ENCODE measurements at places on chromosomes 1 and 21.
A peak's percentile ranks its signal among the peaks of the same experiment; 100 is the strongest.

DNA sequence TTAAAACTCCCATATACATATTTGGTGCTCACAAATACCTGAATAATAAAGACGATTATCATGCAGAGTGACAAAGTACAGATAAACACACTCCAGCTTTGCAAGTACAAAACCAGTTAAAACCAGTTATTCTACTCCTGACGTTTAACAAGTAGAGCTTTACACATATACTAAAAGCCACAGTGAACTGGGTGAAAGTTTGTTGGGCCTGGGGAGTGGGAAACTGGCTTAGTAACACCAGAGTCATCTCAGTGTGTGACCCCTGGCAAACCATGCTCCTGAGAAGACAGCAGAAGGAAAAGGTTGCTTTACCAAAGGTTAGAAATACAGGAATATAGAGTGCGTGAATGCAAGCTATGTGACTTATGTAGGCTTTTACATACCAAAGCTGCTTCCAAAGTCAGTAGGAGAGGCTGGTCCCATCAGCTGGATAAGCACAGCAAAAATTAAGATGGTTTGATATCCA is 148.1 kb downstream of the NRIP1 start:
- no peaks in the 10 kb centered on the region for H3K36me3 ChIP-seq
- H3K27ac ChIP-seq = no peak overlapping the region
- no peak for DNase-seq

DNA sequence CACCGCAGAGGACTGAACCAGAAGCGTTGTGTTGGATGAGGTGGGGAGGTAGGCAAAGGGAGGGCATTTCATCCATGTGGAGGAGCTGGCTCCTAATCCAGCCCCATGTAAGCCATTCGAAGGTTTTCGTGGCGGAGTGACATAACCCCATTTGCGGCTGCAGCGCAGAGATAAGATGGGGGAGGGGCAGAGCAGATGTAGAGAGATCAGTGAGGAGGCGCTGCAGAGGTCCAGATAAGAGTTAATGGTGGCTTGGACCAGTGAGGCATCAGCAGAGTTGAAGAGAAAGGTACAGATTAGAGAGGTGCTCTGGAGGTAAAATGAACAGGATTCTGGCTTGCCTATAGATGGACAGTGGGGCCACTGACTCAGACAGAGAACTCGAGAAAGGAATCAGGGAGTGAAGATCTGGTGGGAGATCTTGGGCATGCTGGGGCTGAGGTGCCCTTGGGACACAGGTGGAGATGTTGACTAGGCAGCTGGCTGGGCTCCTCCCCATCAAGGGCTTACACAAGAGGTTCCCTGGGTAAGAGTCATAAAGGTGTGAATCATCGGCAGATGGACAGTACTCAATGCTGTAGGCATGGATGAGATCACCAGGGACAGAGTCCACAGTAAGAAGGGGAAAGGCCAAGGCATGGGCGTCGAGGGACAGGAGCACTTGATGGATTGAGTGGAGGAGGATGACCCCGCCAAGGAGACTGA is 7.8 kb upstream of the PTPRF start:
- no peaks in the 10 kb centered on the region for H3K36me3 ChIP-seq
- H3K4me3 ChIP-seq = no peak overlapping the region
- no peak for DNase-seq
- no peaks in the 10 kb centered on the region for H3K4me1 ChIP-seq

DNA sequence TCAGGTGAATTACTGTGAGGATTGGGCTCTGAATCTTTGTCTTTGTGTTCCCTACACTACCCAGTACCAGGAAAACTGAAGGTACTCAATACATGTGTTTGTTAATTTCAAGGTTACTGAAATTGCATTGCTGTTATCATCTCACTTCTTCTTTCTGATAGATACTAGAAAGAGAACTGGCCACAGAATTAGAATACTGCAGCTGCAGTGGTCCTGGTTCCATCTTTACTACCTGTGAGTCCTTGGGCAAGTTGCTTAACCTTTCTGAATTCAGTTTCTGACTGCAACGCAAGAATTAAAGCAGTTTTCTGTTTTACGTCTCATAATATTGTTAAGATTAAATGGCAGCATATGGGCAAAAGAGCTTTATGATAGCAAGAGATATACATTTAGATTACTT is 263.5 kb downstream of the LMO4 start:
- no peak overlapping the region for H3K4me3 ChIP-seq
- H3K27me3 ChIP-seq = no peaks in the 10 kb centered on the region
- H3K4me1 ChIP-seq = peaks cover 9% of the 10 kb centered on the region
- no peaks in the 10 kb centered on the region for H3K36me3 ChIP-seq

DNA sequence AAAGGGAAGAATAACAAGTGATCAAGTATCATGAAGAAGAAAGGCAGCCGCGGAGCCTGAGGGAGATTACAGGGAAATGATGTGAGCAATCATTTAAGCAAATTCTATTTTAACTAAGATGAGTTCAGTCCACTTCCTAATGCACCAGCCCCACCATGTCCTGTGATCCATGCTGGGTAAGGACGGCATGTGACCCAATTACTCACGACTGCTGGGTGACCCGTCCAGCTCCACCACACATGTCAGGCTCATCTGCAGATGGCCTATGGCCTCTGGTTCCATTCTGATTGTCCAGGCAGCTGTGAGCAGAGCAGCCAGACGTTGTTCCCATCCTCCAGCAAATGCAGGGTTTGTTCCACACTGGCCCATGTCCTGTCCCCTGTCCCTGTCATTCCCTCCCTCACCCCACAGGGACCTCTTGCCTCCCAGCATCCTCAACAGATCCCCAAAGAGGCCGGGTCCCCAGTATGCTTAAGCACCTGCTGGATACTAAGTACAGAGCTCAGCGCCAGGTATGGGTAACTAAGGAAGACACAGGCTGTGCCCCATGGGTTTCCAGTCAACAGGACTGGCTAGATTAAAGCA is 87.9 kb downstream of the MATN1 start:
- DNase-seq = no peak
- no peaks in the 10 kb centered on the region for H3K36me3 ChIP-seq
- no peak overlapping the region for H3K4me3 ChIP-seq
- H3K4me1 ChIP-seq = no peaks in the 10 kb centered on the region
- H3K27ac ChIP-seq = no peak overlapping the region

DNA sequence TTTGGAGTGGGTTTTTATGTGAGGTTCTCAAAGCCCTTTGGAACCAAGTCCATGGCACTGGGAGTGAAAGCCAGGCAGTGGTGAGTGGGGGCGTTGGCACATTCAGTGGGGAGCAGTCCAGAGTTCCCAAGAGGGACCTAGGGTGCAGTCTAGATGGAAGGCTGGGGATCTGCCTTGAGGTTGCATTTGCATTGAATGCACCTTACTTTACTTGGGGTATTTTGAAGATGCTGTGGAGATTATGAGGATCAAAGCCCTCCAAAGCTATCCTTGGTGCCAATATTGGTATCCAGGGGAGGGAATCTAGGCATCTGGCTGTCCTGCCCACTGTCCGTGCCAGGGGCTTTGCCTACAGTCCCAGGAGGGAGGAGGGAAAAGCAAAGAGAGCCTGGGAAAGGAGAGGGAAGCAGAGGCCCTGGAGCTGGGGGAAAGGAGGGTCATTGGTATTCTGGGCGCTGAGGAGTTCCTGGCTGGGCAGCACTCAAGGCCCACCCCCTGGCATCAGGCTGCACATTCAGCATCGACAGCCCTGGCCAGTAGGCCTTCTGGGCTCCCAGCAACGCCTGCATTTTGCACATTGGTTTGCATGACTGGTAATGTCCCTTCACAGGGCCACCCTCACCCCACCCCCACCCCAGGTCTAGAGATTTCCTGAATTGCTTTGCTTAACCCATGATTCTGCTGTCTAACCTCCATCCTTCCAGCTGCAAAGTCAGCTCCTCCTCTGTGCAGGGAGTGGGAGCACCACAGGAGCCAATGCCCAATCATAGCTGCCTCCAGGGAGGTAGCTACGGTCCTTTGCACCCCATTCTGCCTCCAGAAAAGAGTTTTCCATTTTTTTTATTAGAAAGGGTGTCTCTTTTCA is 843 bp upstream of the BCAN start:
- DNase-seq = no peak
- peaks cover 3% of the 10 kb centered on the region for H3K27me3 ChIP-seq
- H3K4me3 ChIP-seq = no peak overlapping the region

GRCh38 chr1:153795330-153795837 is 20.2 kb downstream of the SLC27A3 start:
- H3K4me1 ChIP-seq = no peaks in the 10 kb centered on the region
- H3K27me3 ChIP-seq = no peaks in the 10 kb centered on the region
- no peaks in the 10 kb centered on the region for H3K36me3 ChIP-seq
- no peak overlapping the region for H3K4me3 ChIP-seq

GRCh38 chr1:223403184-223403815 is 10.1 kb downstream of the CCDC185 start:
- no peak overlapping the region for H3K27ac ChIP-seq
- no peak for DNase-seq
- no peaks in the 10 kb centered on the region for H3K36me3 ChIP-seq
- H3K27me3 ChIP-seq = no peaks in the 10 kb centered on the region
- no peaks in the 10 kb centered on the region for H3K4me1 ChIP-seq

- no peak overlapping the region for H3K27ac ChIP-seq
- no peaks in the 10 kb centered on the region for H3K36me3 ChIP-seq
- DNase-seq = no peak
- H3K4me3 ChIP-seq = no peak overlapping the region
- H3K27me3 ChIP-seq = no peaks in the 10 kb centered on the region
Measured at GRCh38 chr1:222240536-222241181, 307.2 kb downstream of the HHIPL2 start.

- no peak overlapping the region for H3K4me3 ChIP-seq
- no peak for DNase-seq
- H3K4me1 ChIP-seq = no peaks in the 10 kb centered on the region
- H3K27me3 ChIP-seq = no peaks in the 10 kb centered on the region
- no peak overlapping the region for H3K27ac ChIP-seq
Measured at GRCh38 chr21:45934554-45934953, 47.0 kb upstream of the COL6A1 start.

DNA sequence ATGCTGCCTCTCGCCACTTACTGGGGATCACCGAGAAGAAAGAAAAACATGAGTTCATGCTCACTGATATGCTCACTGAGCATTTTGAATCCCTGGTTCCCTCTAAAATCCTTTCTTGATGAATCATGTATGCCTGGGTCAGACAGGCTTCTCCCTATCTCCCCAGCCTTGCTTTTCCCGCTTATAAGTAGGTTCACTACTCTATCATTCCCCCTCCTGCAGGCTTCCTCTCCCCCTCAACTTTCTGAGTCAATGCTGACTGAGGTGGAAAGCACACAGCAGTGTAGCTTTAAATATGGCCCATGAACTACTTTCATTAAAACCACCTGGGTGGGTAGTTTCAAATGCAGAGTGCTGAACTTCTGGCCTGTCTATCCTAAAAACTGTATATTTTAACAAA is 41.7 kb downstream of the FMO4 start:
- H3K36me3 ChIP-seq = no peaks in the 10 kb centered on the region
- no peaks in the 10 kb centered on the region for H3K27me3 ChIP-seq
- no peak overlapping the region for H3K27ac ChIP-seq
- no peak for DNase-seq
- H3K4me3 ChIP-seq = no peak overlapping the region

DNA sequence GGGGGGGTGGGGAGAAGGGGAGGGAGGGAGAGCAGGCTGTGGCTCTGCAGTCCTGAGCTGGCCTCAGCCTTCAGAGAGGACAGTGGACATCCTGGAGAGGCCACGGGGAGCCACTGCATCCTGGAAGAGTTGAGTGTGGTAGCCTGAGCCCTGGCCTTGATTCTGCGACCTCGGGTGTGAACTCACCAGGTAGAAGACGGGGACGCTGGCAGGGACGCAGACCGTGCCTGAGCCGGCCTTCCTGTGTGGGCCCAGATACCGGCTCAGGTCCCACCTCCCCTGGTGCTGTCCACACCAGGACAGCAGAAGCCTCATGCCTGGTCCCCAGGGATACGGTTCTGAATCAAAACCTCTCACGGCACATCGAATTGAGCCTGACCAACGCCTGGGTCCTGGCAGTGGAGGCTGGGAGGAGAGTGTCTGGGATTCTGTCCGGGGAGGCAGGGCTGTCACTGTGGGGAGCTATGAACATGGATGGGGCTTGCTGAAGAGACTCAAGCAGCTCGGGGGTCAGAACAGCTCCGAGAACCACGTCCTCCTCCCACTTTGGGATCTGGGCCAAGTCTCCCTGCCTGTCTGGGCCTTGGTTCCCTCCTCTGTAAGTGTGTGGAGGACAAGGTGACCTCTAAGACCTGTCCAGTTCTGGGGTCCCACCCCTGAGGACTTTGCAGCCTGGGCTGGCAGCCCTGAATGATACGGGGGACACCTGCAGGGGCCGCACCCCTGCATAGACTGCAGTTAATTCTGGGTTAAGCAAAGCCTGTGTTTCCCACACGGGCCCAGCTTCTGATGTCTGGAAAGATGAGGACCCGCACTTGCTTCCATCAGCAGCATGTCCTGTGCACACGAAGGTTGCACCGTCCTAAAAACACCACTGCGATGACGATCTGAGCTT is 30.4 kb downstream of the RRP1 start:
- no peak overlapping the region for H3K4me3 ChIP-seq
- H3K36me3 ChIP-seq = no peaks in the 10 kb centered on the region
- no peaks in the 10 kb centered on the region for H3K27me3 ChIP-seq
- no peak overlapping the region for H3K27ac ChIP-seq

GRCh38 chr1:160407839-160408801 is 7.8 kb downstream of the VANGL2 start:
- H3K4me1 ChIP-seq = no peaks in the 10 kb centered on the region
- no peak overlapping the region for H3K27ac ChIP-seq
- peak; percentile 13 for DNase-seq
- H3K27me3 ChIP-seq = no peaks in the 10 kb centered on the region
- no peaks in the 10 kb centered on the region for H3K36me3 ChIP-seq
- H3K4me3 ChIP-seq = no peak overlapping the region

- H3K27me3 ChIP-seq = no peaks in the 10 kb centered on the region
- no peak overlapping the region for H3K4me3 ChIP-seq
- H3K36me3 ChIP-seq = no peaks in the 10 kb centered on the region
- no peak overlapping the region for H3K27ac ChIP-seq
- no peaks in the 10 kb centered on the region for H3K4me1 ChIP-seq
Measured at GRCh38 chr1:60547821-60548220, 474.3 kb upstream of the C1orf87 start.

DNA sequence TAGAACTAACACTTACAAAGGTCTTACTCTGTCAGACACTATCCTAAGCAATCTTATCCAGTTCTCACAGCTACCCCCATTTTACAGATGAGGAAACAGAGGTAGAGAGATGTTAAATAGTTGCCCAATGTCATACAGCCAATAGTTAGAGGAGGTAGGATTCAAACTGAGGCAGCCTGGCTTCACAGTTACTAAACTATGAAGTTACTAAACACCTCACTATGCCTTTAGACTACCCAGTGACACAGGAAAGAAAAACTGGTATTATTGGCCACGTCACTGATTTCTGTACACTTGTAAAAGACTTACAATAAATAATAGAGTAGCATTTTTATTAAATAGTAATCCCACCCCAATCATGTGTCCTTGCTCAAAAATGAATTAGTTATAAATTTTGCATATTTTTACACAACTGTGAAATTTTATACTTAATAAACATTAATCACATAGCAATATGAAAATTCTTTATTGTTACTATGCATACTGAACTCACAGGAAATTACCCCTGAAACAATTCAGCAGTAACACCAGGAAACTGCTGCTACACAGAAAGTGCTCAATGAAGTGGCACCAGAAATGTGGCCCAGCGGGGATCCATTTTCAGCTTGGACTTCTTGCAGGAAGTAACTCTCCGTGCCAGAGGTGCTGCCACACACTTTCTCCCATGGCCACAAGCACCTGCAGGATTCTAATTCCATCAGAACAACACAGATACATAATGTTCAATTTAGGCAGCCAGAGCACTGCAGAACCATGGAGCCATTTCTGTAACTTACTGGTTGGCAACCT is 69.4 kb downstream of the VAV3 start:
- H3K27me3 ChIP-seq = no peaks in the 10 kb centered on the region
- no peak for DNase-seq
- H3K36me3 ChIP-seq = no peaks in the 10 kb centered on the region
- no peak overlapping the region for H3K27ac ChIP-seq
- H3K4me3 ChIP-seq = no peak overlapping the region
- H3K4me1 ChIP-seq = no peaks in the 10 kb centered on the region
